ENCODE measurements at places on chromosomes 6 and 20. TPM values are rescaled to one million over a fixed set of nuclear protein-coding genes. Genes with fewer than 3 reads are reported as not detected.

SLC22A3 gene
- 0.58 TPM for total RNA-seq

GINS1 gene
- 9.6 TPM for total RNA-seq

NRN1 gene
- 0.83 TPM for total RNA-seq

MEP1A gene
- not detected for total RNA-seq

POU3F2 gene
- not detected for total RNA-seq

IL17A gene
- not detected for total RNA-seq

CALHM6 gene
- 0.44 TPM for total RNA-seq
